ENCODE measurements at places on chromosomes 7 and 10.

- DNase-seq = no peak
These were observed 142.1 kb upstream of the WNT16 start for GRCh38 chr7:121186746-121187145.

- DNase-seq = peak; percentile 35
These were observed 146.3 kb downstream of the CELF2 start for GRCh38 chr10:11163780-11164550.

- no peak for DNase-seq
These were observed 87.3 kb downstream of the PPP1R3A start for GRCh38 chr7:113831556-113831955.

- DNase-seq = no peak
These were observed 113.1 kb downstream of the CTTNBP2 start for GRCh38 chr7:117759950-117760640.

- DNase-seq = no peak
These were observed 200.2 kb upstream of the C7orf33 start for GRCh38 chr7:148390381-148390780.

GRCh38 chr7:30910411-30911073 lies 1.1 kb upstream of the AQP1 start:
- DNase-seq = no peak

DNA sequence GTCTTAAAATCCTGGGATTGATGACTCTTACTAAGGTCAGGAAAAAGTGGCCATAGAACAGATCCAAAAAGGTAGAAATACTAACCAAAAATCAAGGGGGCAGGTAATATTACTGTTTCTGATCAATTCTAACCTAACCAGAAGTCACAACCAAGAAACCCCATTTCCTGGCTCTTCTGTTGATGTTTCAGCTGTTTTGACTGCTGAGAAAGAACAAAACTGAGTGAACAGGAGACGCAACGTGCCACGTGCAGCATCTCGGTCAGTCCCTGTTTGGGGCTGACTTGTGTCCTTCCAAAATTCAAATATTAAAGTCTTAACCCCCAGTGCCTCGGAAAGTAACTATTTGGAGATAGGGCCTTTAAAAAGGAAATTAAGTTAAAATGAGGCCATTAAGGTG lies 56.8 kb downstream of the JAZF1 start:
- DNase-seq = no peak

GRCh38 chr7:31796375-31796774 lies 109.4 kb downstream of the PPP1R17 start:
- no peak for DNase-seq

Measured in CD4-positive, alpha-beta T cell treated with Interleukin-4 for 1 hour (primary cell).